ENCODE measurements at places on chromosomes 6 and 20.
A peak's percentile ranks its signal among the peaks of the same experiment; 100 is the strongest.

DNA sequence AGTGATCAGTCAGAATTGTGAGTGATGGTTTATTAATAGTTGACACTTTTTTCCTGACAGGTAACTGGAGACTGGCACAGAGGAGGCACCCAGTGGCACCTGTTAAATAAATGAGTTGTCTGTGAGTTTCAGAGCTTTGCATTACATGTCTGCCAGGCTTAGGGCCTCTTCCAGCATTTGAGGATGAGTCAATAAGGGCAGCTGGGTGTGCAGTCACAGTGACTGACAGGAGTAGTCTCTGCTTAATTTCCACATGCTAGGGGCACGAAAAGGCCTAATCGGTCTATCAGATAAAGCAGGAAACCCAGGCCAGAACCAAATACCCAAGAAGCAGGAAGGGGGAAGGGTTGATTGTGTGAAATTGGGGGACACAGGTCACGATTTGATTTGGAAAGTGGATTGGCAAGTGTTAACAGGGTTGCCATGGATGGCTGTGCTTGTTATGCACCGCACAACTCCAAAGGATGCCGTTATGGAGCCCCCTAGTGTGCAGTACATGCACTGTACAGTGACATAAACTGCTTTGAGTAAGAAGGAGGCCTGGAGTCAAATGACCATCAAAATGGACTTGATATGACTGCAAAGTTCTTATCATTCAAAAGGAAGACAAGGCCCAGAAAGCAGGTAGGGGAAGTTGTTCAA lies 111.9 kb upstream of the GGTLC1 start:
- no peaks in the 10 kb centered on the region for H3K4me1 ChIP-seq
- no peak overlapping the region for H3K4me3 ChIP-seq
- peak; percentile 56 for DNase-seq
- peaks cover 7% of the 10 kb centered on the region for H3K27me3 ChIP-seq
- H3K36me3 ChIP-seq = no peaks in the 10 kb centered on the region

DNA sequence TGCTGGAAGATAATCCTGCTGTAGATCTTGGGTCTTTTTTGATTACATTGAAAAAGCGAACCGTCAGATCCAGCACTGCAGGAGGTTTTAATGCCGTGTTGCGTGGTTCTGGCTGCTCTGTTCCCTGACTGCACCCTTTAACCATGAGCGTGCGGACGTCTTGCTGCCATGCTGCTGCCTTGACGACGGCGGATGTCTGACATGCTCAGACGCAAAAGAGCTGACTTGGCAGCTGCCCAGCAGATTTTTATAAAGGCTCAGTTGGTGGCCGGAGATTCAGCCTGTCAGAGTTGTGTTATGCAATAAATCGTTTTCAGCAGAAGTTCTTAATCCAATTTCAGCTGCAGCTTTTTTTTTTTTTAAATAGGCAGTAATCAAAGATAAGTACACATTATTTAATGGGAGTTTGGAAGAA lies 119.4 kb downstream of the JARID2 start:
- no peaks in the 10 kb centered on the region for H3K27me3 ChIP-seq
- no peak overlapping the region for H3K4me3 ChIP-seq
- peak; percentile 88 for DNase-seq
- H3K4me1 ChIP-seq = peaks cover 15% of the 10 kb centered on the region

DNA sequence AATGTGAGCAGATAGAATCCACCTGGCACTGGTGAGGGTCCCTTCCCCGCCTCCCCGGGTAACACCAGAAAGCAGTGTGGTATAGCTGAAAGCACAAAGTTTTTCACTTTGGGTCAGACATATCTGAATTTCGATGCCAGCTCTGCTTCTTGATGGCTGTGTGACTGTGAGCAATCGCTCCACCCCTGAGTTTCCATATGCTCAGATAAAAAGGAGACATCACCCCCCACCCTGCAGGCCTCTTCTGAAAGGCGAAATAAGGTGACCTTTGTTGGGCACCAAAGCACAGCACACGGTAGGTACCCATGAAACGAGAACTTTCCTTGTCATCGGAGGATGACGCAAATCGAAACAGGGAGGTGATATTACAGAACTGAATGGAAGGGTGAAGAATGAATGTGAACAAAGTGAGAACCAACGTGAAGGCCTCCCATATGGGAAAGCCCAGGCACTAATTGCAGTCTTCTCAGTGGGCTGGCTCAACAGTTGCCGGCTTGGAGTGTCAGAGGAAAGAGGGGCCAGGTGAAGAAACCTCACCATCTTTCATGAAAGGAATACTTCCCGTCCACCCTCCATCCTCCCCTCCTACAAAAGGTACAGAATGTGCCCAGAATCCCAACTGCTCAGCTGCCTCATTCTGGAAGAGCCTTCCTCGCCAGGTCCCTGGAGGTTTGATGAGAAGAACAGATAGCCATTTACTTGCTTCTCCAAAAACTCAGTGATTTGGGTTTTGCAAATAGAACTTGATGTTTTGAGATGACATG lies 61.8 kb downstream of the NFATC2 start:
- H3K36me3 ChIP-seq = no peaks in the 10 kb centered on the region
- H3K27ac ChIP-seq = no peak overlapping the region
- no peak for DNase-seq
- H3K4me3 ChIP-seq = no peak overlapping the region
- peaks cover 8% of the 10 kb centered on the region for H3K4me1 ChIP-seq

GRCh38 chr6:80329496-80329895 lies 223.0 kb downstream of the BCKDHB start:
- H3K27ac ChIP-seq = no peak overlapping the region
- DNase-seq = no peak
- H3K36me3 ChIP-seq = no peaks in the 10 kb centered on the region
- H3K27me3 ChIP-seq = no peaks in the 10 kb centered on the region
- peaks cover 4% of the 10 kb centered on the region for H3K4me1 ChIP-seq

DNA sequence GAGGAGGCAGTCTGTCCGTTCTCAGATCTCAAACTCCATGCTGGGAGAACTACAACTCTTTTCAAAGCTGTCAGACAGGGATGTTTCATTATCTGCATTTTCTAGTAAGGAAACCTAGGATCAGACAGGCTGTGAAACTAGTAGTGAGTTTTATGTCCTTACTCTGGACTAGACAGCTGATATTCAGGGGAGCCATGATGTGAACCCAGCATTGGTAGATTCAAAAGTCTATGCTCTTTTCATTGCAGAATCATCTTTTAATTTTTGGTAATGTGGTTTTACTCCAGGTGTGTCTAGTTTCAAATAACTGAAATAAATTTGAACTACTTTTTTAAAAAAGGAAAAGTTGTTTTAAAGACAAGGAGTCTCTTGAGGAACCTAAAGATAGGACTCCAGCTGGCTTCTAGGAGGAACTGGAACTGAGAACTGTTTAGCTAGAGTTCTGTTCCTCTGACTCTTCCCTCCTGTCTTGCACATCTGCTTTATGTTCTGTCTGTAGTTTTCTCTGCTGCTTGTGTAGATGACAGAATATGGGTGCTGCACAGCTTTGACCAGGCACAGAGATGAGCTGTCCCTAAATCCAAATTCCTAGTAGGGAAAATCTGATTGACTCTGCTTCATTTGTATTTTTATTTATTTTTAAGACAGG lies 27.8 kb upstream of the RNF144B start:
- peak; percentile 66 for DNase-seq
- no peaks in the 10 kb centered on the region for H3K36me3 ChIP-seq
- H3K27ac ChIP-seq = peak overlapping the region; percentile 42
- H3K4me1 ChIP-seq = peaks cover 4% of the 10 kb centered on the region
- no peaks in the 10 kb centered on the region for H3K27me3 ChIP-seq
- no peak overlapping the region for H3K4me3 ChIP-seq

GRCh38 chr6:28816909-28817807 lies 106.6 kb downstream of the TRIM27 start:
- H3K27me3 ChIP-seq = peaks cover 77% of the 10 kb centered on the region
- no peak overlapping the region for H3K27ac ChIP-seq
- peaks cover 7% of the 10 kb centered on the region for H3K4me1 ChIP-seq
- H3K4me3 ChIP-seq = no peak overlapping the region
- DNase-seq = no peak

- no peak for DNase-seq
- no peak overlapping the region for H3K27ac ChIP-seq
- no peaks in the 10 kb centered on the region for H3K4me1 ChIP-seq
- no peak overlapping the region for H3K4me3 ChIP-seq
- no peaks in the 10 kb centered on the region for H3K36me3 ChIP-seq
These were observed 320.9 kb upstream of the CITED2 start for GRCh38 chr6:139695361-139695760.

DNA sequence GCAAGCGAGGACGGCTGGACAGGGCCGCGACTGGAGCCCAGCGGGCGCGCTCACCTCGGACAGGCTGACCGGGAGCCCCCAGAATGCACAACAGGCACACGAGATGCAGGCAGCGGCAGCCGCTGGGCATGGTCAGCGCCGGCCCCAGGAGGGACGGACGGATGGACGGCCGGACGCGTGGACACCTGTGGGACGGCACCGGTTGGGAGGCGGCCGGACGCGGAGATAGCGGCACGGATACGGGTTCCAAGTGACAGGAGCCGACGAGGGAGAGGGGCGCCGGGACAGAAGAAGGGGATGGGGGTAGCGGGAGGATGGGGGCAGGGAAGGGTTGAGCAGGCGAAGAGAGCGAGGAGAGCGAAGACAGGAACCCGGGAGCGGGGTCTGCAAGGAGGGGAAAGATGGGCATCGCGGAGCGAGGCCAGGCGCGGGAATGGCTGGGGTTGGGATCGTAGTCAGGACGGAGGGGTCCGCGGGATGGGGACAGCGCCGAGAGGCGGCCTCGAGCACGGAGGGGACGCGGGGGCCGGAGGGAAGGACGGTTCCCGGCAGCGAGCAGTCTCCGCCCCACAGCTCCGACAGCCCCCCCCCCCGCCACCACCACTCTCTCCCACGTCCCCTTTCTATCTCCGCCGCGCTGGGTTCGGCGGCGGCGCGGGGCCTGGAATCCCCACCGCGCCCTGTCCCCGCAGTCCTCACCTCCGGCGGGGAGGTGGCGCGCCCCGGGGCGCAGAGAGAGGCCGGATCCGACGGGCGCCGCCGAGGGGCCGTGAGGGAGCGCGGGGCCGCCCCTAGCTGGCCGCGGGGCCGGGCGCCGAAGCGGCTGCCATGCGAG lies 435 bp downstream of the DLK2 start:
- peak overlapping the region; percentile 53 for H3K4me3 ChIP-seq
- peaks cover 23% of the 10 kb centered on the region for H3K36me3 ChIP-seq
- peaks cover 15% of the 10 kb centered on the region for H3K4me1 ChIP-seq
- no peak overlapping the region for H3K27ac ChIP-seq

- no peak overlapping the region for H3K4me3 ChIP-seq
- H3K27me3 ChIP-seq = no peaks in the 10 kb centered on the region
- no peak overlapping the region for H3K27ac ChIP-seq
- no peaks in the 10 kb centered on the region for H3K36me3 ChIP-seq
- H3K4me1 ChIP-seq = peaks cover 15% of the 10 kb centered on the region
These were observed 422 bp downstream of the NCR3 start for GRCh38 chr6:31592396-31592771.

DNA sequence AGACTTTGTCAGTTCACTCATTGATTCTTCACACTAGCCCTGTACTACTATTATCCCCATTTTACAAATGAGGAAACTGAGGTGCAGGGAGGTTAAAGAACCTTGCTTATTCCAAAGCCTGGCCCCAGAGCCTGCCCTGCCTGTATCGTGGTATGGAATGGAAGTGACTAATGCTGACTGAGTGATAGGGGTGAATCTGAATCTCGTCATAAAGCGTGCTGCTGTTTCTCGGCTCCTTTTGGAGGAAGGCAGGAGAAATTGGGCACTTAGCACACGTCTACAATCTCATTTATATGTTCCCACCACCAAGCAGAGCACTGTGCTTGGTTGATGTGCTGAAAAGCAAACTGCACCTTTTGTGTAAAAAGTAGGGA lies 17.1 kb downstream of the GFRA4 start:
- no peak overlapping the region for H3K4me3 ChIP-seq
- no peak for DNase-seq
- H3K27me3 ChIP-seq = no peaks in the 10 kb centered on the region
- no peak overlapping the region for H3K27ac ChIP-seq

DNA sequence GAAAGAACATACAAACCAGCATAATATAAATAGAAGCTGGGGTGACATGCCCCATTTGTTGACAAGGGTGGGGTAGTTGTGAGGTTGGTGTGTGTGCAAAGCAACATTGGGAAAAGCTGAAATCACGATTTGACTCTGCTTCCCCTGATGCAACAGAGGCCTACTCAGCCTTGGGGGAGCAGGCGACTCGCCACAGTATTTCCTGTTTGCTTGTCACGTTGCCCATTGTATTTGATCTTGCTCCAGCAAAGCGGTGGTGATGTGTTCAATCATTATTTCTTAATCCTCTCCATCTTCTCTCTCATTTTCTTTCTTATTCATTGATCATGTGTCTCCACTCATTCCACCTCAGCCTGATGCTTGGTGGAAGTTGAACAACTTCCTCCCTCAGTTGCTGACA lies 165.8 kb upstream of the CITED2 start:
- no peaks in the 10 kb centered on the region for H3K27me3 ChIP-seq
- no peaks in the 10 kb centered on the region for H3K36me3 ChIP-seq
- no peak overlapping the region for H3K4me3 ChIP-seq
- peak overlapping the region; percentile 13 for H3K27ac ChIP-seq
- no peak for DNase-seq

- H3K36me3 ChIP-seq = no peaks in the 10 kb centered on the region
- H3K27me3 ChIP-seq = no peaks in the 10 kb centered on the region
- no peak overlapping the region for H3K27ac ChIP-seq
- no peak for DNase-seq
These were observed 403.1 kb upstream of the ID4 start for GRCh38 chr6:19434065-19434464.

GRCh38 chr6:81683912-81684311 lies 68.6 kb downstream of the TENT5A start:
- DNase-seq = no peak
- no peaks in the 10 kb centered on the region for H3K27me3 ChIP-seq
- H3K4me1 ChIP-seq = no peaks in the 10 kb centered on the region
- H3K27ac ChIP-seq = no peak overlapping the region
- no peaks in the 10 kb centered on the region for H3K36me3 ChIP-seq

- H3K27ac ChIP-seq = no peak overlapping the region
- H3K4me1 ChIP-seq = peaks cover under 1% of the 10 kb centered on the region
- no peaks in the 10 kb centered on the region for H3K27me3 ChIP-seq
- DNase-seq = peak; percentile 29
- no peaks in the 10 kb centered on the region for H3K36me3 ChIP-seq
- no peak overlapping the region for H3K4me3 ChIP-seq
These were observed 368.9 kb downstream of the UTRN start for GRCh38 chr6:144653885-144654505.

GRCh38 chr6:118725944-118726343 lies 74.6 kb upstream of the CEP85L start:
- no peak overlapping the region for H3K4me3 ChIP-seq
- H3K4me1 ChIP-seq = peaks cover 4% of the 10 kb centered on the region
- no peak for DNase-seq
- no peaks in the 10 kb centered on the region for H3K27me3 ChIP-seq
- H3K27ac ChIP-seq = no peak overlapping the region

GRCh38 chr6:33318426-33319073 lies 1.0 kb upstream of the ZBTB22 start:
- H3K4me3 ChIP-seq = peak overlapping the region; percentile 58
- peak; percentile 17 for DNase-seq
- H3K27me3 ChIP-seq = no peaks in the 10 kb centered on the region
- H3K36me3 ChIP-seq = peaks cover 37% of the 10 kb centered on the region

- H3K36me3 ChIP-seq = no peaks in the 10 kb centered on the region
- no peaks in the 10 kb centered on the region for H3K27me3 ChIP-seq
- no peak overlapping the region for H3K27ac ChIP-seq
- H3K4me1 ChIP-seq = no peaks in the 10 kb centered on the region
These were observed 859.3 kb upstream of the FLRT3 start for GRCh38 chr20:15196547-15197255.

GRCh38 chr6:53517021-53517420 lies 27.9 kb downstream of the GCLC start:
- no peak overlapping the region for H3K27ac ChIP-seq
- no peak overlapping the region for H3K4me3 ChIP-seq
- H3K27me3 ChIP-seq = no peaks in the 10 kb centered on the region
- no peaks in the 10 kb centered on the region for H3K4me1 ChIP-seq
- no peak for DNase-seq
- H3K36me3 ChIP-seq = peaks cover 2% of the 10 kb centered on the region

- DNase-seq = no peak
- peaks cover 2% of the 10 kb centered on the region for H3K4me1 ChIP-seq
- peaks cover 2% of the 10 kb centered on the region for H3K36me3 ChIP-seq
- no peak overlapping the region for H3K4me3 ChIP-seq
These were observed 90.9 kb upstream of the MAP7 start for GRCh38 chr6:136641166-136641565.

All from muscle of leg (tissue), 16 donors.